DMS 273 treated with DMSO at 0.1 percent for 48 hours (cell line): ENCODE measurements at places on chromosomes 12 and 14.

DNA sequence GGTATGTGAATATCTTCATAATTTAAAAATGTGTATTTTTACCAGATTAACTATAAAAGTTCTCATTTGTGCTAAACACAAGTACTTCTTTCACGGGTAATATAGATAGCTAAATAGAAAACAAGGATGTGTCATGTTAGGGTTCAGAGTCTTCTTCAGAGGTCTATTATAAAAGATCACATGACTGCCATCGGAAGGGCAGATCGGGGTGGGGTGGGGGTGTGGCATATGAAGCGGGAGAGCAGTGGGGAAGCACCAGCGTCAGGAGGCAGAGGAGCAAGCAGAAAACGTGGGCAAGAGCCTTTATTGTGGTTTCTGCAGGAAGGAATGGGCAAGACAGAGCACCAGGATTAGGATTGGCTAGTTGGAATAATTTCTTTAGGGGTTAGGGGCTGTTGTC is 63.7 kb upstream of the DNM1L start:
- DNase-seq, result no peak

DNA sequence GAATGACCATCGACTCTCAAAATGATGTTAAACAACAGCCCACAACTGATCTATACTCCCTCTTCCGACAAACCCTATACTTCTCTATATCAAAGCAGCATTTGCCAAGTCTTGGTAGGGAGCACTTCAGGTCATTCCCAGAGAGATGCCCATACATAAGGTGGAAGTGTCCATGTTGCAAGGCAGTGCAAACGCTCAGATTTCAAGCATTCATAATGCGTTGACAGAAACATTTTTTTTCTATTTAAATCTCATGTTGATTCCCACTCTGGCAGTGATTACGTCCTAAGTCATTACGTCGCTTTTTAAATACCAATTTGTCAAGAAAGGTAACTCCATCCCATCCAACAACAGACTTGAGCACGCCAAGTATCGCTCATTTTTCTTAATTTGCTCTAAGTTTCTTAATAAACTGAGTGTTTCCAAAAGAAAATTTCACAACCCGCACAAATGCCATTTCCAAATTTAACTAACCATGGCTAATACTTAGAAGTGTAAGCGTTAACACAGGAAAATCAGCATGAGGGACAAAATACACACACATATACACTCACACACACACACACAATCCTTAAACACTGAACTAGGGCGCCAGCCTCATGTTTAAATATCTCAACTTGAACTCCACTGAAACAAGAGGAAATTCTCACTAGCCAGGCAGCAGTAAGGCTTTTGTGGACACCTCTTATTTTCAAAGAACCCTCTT is 1.1 kb downstream of the GXYLT1 start:
- DNase-seq, result no peak

- DNase-seq, result no peak
These were observed 10.8 kb downstream of the ISCA2 start for GRCh38 chr14:74504412-74504811.

DNA sequence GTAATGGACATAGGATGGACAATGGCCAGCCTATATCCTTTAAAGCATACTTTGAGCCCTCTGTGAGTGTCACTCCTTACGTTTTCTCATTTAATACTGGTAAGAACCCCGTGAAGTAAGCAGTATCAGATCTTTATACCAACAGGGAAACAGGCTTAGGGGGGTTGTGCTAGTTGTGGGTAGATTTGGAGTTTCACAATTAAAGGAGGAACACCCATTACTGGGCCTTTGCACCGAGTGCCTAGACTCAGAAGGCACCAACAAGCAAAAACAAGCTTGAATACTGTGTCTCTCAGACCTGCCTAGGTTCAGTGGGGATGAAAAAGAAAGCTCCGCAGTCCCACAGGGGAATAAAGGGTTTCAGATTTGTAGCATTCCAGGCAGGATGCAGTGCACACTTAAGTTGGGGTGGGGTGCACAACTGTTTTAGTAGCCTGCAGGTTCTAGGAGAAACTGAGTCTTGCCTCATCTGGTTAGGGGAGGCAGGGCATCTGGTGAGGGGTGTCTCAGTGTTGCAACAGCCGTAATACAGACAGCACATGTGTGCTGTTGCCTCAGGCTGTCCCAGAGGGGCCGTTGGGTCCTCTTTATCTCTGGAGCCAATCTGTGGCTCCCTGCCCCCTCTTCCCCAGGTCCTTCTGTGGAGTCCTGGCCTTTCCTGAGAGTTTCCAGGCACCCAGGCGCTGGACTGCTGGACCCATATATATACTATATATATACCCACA is 51.2 kb downstream of the IRAK3 start:
- no peak for DNase-seq

DNA sequence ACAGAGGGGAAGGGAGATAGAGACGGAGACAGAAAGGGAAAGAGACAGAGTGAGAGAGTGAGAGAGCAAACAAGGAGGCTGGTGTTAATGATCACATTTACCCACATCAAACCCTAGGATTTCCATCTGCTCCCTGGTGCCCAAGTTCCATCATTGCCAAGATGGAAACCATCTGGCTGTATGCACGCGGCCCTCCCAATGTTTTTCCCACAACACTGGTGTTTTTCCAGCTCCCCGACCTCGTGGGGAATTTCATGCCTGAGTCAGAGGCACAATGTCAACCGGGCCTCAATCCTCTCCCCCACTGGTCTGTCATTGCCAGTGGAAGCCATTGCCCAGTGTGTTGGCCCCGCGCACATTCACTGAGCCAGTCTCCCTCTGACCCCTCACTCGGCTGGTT is 19.9 kb upstream of the BDKRB2 start:
- no peak for DNase-seq

DNA sequence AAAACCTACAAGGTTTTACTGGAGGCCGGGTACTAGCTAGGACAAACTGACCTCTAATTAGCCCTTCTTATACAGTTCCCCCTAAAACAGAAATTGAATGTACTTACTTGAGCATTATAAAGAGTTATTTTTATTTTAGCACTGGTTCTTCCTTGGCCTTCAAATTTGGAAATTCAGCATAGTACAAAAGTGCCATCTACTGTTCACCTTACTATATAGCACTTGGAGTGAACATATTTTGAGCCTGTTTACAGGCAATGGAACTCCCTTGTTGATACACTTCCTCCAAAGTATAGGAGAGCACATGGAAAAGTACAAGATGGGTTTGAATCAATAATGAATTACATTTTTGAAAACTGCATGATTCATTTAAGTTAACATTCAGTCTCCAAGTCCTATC is 3.9 kb upstream of the POC1B start:
- DNase-seq, result no peak

GRCh38 chr12:113222730-113223531 is 1.7 kb downstream of the TPCN1 start:
- peak; percentile 25 for DNase-seq

GRCh38 chr12:16299403-16299802 is 21.9 kb upstream of the SLC15A5 start:
- no peak for DNase-seq

DNA sequence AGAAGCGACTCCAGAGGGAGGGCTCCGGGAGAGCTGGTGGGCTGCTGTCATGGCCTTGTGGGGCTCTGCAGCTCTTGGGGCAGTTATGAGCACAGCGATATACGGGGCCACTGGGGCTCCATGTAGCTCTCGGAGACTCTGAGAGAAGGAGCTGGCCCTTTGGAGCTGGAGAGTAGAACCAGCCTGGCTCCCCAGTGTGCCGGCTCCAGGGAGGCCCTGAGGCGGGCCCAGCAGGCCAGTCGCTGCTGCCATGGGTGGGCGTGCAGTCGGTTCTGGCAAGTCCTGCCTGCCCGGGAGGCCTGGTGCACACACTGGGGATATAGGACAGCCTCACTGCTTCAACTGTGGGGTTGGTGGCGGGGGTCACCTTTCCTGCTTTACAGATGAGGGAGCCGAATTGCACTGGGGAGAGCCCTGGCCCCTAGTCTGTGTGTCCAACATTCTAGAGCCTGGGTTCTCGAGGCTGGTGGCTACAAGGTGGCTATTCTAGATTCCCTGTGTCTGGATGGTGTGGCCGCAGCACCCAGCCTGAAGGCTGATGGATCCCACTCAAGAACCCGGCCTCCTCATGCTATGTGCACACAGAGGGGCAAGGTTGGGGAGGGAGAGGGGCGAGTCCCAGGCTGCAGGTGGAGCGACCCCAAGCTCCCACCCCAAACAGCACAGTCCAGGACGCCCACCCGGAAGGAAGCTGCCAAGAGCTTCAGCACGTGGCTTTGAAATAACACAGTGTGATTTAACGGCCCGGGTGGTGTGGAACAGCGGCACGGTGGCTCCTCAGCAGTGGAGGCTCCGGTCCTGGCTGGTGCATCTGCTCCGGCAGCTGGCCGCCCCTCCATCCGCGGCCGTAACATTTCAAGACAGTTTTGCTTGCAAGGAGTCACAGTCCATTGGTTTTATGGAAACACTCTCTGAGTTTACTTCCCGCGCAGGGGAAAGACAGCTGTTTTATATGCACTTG is 188.3 kb upstream of the C14orf180 start:
- peak; percentile 43 for DNase-seq

GRCh38 chr14:101135796-101136742 is 232.5 kb upstream of the RTL1 start:
- DNase-seq, result no peak

GRCh38 chr14:76955575-76956315 is 72.8 kb downstream of the IRF2BPL start:
- peak; percentile 79 for DNase-seq

- DNase-seq, result no peak
These were observed 22.1 kb downstream of the PSMC1 start for GRCh38 chr14:90278199-90279175.

- DNase-seq, result no peak
These were observed 1.1 kb upstream of the PPP1R13B start for GRCh38 chr14:103848175-103849077.

- no peak for DNase-seq
These were observed 23.5 kb upstream of the GPRC5D start for GRCh38 chr12:12975322-12976077.
